Heart right ventricle (tissue), 16 donors: ENCODE measurements at places on chromosomes 4 and X. TPM values are rescaled to one million over a fixed set of nuclear protein-coding genes. Genes with fewer than 3 reads are reported as not detected.
A peak's percentile ranks its signal among the peaks of the same experiment; 100 is the strongest.

DNA sequence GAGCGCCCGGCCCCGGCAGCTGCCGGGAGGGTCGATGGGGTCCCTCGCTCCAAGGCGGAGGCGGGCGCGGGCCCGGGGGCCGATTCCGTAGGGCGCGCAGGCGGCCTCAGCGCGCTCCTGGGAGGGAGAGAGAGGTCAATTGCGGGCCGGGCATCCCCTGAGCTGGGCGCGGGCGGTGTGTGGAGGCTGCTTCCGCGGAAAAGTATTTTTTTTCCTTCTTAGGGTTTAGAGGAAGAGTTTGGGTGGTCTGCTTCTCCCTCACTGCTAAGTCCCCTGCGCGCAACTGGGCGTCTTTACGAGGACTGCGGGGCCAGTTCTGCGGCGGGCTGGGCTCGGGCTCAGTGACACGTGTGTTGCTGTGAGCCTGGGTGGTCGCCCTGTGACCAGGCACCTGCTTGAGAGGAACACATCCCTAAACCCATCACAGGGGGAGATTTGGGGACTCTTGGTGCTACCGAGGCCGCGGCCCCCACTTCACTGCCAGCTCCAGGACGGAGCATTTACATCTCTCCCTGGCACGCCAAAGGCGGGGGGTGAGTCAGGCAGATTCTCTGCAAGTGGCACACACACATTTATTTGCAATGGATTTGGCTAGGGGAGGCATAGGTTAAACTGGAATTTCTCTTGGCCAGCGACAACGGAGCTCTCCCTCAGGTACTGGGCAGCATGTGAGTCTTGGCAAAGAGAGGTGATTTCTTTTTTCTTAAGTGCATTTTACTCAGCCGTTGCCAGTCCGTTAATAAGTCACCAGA is 151.2 kb upstream of the SLC4A4 start:
- peak; percentile 16 for DNase-seq

DNA sequence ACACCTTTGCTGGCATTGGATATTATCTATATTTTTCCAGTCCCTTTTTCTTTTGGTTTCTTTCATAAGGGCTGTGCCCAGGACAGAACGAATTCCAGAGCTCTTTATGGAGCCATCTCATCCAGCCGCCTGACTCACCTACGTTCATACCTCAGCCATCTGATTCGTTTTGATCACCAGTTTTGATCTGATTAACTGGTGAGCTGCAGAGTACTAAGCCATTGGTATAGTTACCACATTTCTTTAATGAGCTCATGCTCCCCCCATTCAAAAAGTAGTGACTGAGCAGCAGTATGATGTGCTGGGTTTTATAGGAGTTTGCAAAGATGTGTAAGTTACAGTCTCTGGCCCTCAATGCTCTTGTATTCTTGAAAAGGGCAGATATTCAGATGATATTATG is 43.0 kb upstream of the CDKN2AIP start:
- no peak for DNase-seq

DNA sequence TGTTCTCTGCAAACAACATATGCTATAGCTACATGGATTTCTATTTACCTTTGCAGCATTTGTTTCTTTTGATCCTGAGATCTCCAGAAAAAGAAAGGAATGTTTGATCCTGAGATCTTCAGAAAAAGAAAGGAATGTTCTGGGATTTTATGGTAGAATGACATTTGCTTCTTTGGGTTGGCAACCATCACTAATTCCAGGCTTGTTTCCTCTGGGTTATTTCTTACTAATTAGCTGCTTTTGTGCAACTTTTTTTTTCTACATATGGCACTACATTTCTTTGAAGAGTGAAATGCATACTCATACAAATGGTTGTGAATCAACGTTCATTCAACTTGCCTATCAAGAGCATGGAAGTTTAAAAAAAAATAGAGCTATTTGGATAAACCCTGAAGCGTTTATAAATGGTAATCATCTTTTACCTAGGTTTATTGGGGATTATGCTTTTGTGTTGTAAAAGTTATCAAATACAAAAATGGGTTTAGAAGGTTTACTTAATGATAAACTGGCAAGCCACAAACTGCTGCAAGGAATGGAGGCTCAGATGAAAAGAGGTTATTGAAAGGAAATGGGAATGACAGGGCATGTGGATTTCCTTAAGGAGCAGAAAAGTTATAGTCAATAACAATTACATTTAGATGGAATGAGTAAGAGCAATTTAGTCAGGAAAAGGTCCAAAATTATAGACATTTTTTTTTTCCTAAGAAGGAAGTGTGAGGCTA is 95.6 kb upstream of the PCDH18 start:
- DNase-seq, result no peak

GRCh38 chr4:98481167-98481566 is 177.2 kb downstream of the TSPAN5 start:
- DNase-seq, result no peak

- DNase-seq, result no peak
Measured at GRCh38 chr4:19936476-19936875, 315.2 kb upstream of the SLIT2 start.

The DKK2 gene
- 2.2 TPM for total RNA-seq

The PAK3 gene
- total RNA-seq, result 0.52 TPM
